ENCODE measurements at places on chromosomes 3 and 15.

GRCh38 chr3:113968986-113969385, 21.2 kb downstream of the ZDHHC23 start:
- no peak for DNase-seq

- no peak for DNase-seq
Measured at GRCh38 chr15:35000511-35000910, 12.4 kb upstream of the ZNF770 start.

DNA sequence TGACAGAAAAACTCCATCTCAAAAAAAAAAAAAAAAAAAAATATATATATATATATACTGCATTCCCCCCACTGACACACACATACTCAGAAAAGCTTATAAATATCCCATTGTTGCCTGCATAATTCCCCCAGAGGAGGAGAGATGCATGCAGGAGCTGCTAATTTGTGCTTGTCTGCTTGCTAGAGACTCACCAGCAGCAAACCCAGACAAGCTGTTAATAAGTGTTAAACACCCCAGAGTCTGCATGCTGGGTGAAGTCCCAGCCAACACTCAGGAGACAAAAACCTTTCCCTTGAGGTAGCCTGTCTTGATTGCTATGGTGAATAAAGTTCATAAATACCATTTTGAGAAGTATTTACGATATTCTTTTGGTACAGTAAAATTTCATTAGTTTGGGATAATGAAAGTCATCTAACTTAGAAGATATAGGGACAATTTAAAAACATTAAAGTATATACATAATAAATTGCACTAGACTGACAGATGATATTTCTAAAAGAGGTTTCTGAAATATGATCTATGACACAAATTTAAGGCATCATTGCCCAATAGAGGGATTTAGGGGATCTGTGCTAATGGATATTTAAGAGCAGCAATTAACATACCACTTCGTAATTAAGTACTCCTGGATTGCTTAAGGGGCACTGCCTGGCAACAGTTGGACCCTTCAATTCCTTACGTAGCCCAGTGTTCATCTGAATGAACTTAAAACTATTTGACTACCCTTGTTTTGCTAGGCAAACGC, 400.0 kb upstream of the C2CD4B start:
- DNase-seq, result no peak

DNA sequence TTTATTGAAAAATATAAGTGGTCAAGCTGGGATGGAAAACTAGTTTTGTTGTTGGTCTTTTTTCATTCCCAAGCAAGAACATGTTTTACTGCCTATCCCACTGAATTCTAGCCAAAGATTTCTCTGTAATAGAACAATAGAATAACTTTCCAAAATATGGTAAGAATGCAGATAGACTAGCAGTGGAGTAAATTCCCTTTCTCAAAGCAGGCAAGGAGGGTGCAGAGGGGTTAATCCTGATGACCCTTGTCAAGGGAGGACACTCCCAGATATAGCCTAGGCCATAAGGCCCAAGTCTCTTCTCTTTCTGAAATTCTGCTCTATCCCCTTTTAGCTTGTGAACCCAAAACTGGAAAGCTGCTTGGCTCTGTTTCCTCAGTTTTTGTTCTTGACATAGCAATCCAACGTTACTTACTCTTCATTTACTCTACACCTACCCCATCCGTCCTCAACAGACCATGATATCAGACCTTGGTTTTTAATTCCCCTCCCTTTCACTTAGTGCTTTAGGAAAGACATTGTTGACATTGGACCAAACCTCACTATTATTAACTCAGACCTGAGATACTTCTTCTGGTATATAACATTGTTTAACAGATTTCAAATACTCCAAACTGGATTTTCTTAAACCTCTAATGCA, 453.6 kb upstream of the THBS1 start:
- DNase-seq, result no peak

- no peak for DNase-seq
Measured at GRCh38 chr3:155861476-155862183, 7.4 kb upstream of the SLC33A1 start.

All from GM19239 (cell line).